ENCODE measurements at places on chromosomes 16 and 17.

- DNase-seq: peak; percentile 57
Observed at GRCh38 chr16:11201498-11202259, 54.3 kb downstream of the SOCS1 start.

DNA sequence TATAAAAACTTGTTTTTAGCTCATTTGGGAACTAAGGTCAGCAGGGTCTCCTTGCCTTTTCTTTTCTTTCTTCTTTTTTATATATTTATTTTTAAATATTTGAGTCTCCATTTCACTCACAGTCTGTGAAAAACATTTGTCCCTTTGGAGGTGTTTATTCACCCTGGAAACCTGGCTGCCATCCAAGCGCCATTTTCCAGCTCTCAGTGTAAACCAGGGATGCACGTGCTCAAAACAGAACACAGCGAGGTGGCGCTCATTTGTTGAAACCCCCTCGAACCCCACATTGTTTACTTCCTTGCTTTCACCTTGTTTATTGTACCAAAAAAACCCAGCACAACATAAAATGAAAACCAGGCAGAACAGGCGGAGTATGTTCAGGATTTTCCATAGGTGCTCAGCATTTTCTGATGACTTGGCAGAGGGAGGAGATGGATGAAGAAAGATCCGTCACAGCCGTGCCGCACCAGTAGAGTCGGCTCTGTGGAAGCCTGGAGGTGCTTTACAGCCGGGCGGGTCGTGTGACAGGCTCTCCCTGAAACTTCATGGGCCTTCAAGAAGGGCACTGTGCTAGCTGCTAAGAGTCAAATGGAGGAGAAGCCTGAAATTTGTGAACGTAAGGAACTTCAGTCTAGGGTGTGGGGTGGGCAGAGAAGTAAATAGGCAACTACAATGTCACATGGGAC is 284.4 kb downstream of the FOXL1 start:
- no peak for DNase-seq

DNA sequence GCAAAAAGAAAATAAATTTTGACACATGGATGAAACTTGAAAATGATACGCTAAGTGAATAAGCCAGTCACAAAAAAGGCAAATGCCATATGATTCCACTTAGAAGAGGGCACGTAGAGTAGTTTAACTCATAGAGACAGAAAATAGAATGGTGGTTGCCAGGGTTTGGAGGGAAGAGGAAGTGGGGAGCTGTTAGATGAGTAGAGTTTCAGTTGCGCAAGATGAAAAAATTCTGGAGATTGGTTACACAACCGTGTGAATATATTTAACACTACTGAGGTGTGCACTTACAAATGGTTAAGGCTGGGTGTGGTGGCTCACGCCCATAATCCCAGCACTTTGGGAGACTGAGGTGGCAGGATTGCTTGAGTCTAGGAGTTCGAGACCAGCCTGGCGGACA is 93.4 kb upstream of the TMEM132E start:
- DNase-seq: no peak

DNA sequence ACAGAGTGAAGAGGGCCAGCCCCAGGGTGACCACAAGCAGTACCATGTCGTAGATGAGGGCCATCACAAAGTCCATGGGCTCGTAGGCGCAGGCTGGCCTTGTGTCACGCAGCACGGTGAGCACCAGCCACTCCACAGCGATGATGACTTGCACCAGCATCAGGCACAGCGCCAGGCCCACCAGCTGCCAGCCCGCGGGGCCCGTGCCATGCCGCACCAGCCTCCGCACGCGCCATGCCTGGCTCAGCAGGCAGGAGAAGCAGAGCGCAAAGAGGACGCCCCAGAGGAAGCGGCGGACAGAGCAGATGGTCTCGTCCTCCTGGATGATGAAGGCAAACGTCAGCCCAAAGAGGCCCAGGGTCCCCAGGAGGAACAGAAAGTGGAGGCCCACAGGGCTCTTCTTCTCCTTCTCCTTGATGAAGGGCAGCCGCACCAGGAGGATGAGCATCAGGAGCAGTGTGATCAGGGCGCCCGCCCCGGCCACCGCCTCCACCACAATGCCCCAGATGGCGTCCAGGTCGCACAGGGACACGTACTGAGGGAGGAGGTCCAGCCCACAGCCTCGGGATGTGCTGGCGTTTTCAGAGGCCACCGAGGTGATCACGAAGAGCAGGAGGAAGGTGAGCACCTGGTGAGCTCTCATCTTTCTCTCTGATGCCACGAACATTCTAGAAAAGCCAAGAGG is 12.3 kb downstream of the GPRC5B start:
- no peak for DNase-seq

- no peak for DNase-seq
Observed at GRCh38 chr16:49600536-49600935, 226.9 kb downstream of the C16orf78 start.

DNA sequence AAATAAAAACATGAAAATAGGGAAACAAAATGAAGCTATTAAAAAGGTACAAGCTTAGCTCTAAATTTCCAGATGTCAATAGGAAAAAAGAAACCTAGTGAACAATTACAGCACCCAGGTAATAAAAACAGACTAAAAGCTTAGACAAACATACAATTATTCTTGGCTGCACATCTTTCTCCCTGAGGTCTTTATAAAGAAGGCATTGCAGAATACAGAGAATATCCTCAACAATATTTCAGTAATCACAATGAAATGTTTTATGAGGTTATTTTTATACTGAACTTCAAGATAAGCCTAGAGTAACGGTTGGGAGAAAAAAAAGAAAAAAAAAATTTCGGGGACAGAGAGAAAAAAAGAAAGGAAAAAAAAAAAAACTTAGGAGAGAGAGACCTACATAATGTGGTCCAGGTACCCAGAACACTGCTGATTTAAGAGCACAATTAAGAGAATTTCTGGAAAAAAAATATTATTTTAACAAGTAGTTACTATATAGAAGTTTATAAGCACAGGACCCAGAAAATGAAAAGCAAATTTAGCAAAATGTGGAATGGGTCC is 26.5 kb downstream of the KANSL1 start:
- DNase-seq: no peak

DNA sequence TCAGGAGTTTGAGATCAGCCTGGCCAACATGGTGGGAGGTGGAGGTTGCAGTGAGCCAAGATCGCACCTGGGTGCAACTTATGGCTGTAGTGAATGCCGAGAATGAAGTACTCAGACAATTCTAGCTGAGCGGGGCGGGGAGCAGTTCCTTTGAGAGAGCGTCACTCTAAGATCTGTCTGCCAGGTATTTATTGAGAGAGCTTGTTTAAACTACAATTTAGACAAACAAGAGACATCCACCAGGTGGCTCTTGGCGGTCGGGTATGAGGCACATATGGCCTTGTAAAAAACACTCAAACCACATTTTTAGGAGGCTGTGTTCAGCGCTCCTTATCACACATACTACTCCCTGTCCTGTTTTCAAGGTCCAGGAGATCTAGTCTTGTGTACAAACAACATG is 40.6 kb upstream of the CDH1 start:
- no peak for DNase-seq

GRCh38 chr17:66652840-66653507 is 181.9 kb upstream of the CACNG5 start:
- DNase-seq: peak; percentile 70

- DNase-seq: peak; percentile 83
Observed at GRCh38 chr17:42459801-42460281, 1.2 kb downstream of the ATP6V0A1 start.

DNA sequence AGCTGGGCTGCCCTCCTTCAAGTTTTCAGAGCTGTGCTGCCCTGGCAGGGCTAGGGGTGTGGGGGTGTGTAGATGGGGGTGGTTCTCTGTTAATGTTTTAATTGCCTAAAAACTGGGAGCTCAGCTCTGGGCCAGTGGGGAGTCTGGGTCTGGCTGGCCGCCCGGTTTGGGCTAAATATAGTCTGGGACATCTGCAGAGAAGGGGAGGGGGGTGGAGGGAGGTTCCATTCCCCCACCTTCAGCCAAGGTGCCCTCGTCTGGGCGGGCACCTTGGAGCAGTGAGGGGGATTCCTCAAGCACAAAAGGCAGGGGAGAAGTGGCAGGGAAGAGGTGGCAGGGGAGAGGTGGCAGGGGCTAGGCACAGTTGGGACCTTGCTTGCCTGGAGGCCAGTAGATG is 13.0 kb downstream of the RARA start:
- no peak for DNase-seq

DNA sequence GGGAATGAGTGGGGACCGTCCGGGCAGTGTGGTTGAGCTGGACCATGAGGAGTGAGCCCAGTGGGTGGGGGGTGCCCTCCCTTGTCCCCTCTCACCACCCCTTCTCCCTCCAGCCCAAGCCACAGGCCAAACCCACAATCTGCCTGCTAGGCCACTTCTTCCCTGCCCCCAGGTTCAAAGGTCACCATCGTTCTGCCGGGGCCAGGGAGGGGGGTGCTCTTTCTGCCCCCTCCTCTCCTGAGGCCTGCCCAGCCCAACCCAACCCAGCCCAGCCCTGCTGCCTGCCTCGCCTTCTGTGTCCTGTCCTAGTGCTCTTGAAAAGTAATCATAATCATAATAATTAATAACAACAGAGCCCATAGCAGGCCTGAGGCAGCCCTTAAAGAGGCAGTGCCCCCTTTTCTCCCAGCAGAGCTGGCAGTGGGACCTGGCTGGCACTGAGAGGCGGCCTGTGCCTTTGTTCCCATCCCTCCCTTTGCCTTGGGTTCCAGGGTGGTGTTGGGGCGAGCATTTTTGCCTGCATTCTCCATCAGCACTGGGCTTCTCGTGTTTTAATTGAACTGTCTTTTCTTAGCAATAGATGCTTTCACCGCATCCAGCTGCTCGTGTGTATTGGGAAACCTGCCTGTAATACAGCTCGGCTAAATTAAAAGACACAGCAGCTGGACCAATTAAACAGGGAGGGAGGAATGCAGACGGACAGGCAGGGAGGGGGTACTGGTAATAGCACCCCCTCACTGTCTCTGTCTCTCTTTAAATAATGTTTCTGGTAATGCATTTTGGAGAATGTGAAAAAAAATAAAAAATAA is 46.8 kb downstream of the SREBF1 start:
- no peak for DNase-seq

DNA sequence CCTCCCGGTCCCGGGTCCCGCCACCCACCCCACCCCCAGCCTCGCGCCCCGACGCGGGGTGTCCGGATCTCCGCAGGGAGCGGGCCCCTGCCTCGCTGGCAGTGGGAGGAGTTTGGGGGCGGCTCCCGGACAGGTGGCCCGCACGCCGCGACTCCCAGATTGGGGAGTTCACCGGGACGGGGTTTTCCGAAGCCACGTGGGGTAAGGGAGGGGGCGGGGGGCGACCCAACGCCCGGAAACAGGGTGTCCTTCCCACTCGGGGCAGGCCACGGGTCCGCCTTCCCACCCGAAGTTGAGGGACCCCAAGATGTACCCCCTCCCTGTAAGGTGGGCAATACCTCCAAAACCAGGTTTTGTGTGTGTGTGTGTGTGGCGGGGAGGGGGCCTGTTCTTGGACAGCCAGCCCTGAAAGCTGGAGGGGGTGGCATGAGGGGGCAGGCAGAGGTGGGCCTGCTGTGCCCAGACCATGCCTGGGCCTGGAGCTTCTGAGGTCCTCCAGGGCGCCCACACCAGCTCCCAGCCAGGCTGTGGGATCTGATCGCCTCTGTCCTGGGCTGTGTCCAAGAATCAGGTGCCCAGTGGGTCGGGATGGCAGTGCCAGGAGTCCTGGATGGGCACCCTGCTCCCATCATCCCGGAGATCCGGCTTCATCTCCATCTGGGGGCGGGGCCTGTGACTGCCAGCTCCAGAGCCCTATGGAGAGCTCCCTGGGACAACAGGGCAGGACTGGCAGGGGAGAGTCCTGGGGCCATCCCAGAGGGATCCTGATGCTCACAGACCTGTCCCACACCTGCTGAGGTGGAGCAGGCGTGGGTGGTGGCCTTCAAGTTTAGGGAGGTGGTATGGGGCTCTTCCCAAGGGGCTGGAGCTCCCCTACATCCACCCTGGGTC is 767 bp downstream of the SYNGR2 start:
- DNase-seq: peak; percentile 32

DNA sequence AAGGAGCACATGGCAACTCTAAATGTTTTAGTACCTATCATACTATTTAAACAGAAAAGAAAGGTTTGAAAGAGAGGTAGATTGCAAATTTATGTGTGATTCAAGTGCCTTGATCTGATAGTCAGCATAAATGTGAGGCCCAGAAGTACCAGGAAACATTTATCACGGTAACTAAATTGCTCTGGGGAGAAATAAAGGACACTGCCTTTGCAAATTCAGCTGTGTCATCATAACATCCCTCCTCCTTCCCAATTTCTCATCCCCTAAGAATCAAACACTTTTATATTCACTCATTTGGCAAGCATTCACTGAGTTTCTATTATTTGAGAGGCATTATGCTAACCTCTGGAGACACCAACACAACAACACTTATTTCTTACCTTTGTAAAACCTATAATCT is 563.4 kb upstream of the CA10 start:
- no peak for DNase-seq

DNA sequence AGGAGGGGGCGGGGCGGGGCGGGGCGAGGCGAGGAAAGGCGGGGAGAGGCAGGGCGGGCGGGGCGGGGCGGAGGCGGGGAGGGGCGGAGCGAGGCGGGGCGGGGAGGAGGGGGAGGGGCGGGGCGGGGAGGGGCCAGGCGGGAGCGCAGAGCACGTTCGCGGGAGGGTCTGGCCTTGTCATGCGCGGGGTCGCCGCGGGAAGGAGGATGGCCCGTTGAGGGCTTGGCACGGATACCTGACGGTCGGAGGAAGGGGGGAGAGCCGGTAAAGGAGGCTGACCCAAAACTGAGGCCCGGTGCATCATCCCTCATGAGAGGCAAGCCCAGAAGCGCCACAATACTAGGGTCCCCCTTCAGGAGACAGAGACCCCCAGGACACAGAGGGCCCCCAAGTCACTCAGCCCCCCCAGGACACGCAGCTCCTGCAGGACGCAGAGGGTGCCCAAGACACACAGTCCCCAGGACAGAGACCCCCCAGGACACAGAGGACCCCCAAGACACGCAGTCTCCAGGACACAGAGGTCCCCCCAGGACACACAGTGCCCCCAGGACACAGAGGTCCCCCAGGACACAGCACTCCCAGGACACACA is 593 bp upstream of the WDR45B start:
- no peak for DNase-seq

GRCh38 chr16:85152414-85153030 is 40.2 kb upstream of the CIBAR2 start:
- DNase-seq: no peak

DNA sequence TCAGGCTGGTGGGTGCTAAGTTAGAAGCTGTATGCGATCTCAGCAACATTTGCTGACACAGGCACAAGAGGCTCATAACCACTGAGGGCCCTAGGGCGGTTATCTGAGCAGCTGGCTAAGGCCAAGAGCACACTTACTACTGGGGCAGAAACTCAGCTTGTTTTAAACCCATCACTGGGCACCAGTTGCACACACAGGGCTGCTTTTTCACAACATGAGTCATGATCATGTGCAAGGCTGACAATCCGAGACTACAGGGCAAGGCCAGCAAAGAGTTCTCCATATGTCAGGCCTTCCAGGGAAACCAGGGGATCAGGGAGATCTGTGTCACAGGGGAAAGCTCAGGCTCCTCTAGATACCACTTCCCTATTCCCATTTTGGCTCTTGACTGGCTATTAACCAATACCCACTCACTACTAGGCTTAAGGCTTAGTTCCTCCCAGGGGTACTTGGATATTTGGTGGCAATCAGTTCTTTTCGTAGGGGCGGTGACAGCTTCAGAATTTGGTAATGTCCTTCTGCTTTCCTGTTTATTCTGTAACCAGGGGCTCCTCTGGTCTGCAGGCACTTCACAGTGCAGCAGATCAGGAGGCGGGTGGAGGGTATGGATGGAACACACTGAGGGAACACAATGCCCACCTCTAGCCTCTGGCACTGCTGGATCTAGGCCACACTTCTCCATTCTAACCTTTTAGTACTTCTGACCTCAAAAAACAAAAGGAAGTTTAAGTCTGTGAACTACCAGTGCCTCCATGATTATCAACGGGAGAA is 44.9 kb upstream of the ERN1 start:
- DNase-seq: peak; percentile 56

Data from iris pigment epithelial cell (primary cell).